CD8-positive, alpha-beta memory T cell (primary cell): ENCODE measurements at places on chromosomes 6 and 20.
A peak's percentile ranks its signal among the peaks of the same experiment; 100 is the strongest.

- DNase-seq = no peak
These were observed 12.1 kb downstream of the DEF6 start for GRCh38 chr6:35309611-35310264.

GRCh38 chr6:45265246-45265645 lies 62.9 kb upstream of the RUNX2 start:
- no peak for DNase-seq

DNA sequence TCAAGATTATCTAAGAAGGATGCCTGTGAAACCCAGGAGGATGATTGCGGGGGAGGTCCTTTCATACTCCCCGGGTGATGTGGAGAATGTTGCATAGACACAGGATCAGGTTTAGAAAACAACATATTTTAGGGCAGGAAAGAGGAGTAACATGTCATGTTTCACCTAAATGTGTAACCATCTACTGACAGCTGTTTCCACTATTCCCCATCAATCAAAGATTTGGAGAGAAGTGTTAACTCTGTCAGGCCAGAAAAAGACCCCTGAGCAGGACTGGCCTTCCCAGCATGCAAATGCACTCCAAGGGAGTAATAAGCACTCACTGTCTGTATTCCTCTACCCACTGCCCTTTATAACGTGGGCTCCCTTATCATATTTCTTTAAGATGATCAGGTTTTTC lies 148.0 kb upstream of the KCNK16 start:
- no peak for DNase-seq

GRCh38 chr6:32195652-32195901 lies 3.1 kb upstream of the GPSM3 start:
- DNase-seq = peak; percentile 100

GRCh38 chr20:22762576-22763256 lies 178.3 kb upstream of the FOXA2 start:
- DNase-seq = no peak

DNA sequence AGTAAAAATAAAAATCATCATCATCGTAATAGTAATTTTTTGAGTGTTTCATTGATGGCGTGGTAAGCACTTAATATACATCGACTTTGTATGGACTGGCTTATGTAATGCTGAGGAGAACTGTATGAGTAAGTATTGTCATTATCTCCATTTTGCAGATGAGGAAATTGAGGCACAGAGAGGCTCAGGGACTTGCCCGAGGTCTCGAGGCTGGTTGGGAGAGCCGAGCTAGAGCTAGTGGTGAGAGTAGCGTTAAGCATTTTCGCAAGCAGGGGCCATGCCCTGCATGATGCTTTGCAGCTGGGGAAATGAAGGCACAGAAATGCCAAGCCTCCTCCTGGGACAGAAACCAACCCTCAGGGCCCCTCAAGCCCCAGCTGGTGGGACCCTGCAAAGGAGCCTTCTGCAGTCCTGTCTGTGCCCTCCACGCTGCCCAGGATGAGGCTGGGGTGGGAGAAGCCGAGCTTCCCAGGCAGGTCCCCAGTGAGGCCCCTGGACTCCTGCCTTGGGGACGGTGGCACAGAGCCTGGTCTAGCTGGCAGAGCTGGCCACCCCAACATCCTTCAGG lies 31.1 kb upstream of the STX16 start:
- DNase-seq = no peak

DNA sequence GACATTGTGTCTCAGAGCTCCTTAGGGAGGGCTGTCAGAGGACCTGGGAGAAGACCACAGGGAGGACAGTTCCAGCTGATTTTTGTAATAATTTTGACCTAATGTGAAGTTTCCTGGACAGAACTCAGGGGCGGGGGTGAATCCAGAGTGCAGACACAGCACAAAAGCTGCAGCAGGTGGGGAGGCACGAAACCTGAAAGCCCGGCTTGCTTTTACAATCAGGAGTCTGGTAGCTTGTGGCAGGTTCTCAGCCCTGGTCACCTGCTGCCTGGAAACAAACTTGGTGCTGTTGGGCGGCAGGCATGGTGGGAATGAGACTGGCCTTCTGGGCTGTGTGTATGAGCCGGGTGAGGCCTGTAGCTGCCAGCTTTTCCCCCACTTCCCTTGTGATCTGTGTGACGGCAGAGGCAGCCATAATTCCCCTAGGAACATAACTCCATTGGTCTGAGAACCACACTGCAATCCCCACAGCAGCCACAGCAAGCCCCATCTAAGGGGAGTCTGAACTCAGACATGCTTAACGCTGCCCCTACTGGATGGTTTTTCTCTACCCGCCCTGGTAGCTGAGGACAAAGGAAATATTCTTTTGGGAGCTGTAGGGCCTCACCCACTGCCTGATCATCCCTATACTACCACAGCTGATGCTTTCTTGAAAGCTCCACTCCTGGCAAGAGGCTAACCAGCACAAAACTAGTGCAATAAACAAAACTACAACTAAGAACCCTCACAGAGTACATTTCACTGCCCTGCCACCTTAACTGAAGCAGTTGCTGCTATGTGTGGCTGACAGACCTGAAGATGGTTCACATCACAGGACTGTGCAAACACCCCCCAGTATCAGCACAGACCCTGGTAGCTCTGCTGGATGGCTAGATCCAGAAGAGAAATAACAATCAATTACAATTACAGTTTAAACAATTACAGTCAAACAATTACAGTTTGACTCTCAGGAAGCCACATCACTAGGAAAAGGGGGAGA lies 1055.1 kb upstream of the GJE1 start:
- no peak for DNase-seq

DNA sequence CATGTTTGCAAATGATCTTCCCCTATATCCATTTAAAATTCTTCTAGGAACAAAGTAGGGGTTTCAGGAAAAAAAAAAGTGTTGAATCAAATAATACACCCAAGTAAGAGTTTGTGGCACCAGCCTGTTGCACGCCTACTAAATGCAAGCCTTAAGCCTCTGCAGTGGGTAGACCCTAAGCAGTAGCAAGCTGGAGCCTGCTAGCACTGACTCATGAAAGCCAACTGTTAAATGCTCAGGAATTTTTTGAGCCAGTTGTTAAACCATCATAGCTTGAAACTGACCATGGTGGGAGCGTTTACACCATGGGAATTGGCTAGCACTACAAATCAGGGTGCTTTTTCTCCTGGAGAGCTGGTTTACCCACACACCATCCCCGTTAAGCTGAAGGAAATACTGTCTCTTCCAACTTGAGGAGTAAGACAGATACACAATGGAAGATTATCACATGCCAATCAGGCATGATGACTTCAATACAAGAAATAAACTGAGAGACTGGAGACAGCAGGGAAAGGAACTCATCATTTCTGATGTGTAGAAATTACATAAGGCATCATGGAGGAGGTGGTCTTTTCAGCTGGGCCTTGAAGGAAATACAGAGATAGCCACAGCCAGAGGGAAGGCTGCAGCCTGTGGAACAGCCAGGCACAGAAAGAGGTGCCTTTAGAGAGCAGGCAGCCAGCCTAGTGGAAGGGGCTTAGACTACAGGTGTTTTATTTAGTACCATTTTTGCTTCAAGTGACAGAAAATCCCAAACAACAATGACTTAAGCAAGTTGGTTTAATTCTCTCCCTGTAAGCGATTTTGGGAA lies 110.8 kb downstream of the SNX5 start:
- no peak for DNase-seq

GRCh38 chr20:49479785-49480184 lies 2.7 kb downstream of the KCNB1 start:
- no peak for DNase-seq

DNA sequence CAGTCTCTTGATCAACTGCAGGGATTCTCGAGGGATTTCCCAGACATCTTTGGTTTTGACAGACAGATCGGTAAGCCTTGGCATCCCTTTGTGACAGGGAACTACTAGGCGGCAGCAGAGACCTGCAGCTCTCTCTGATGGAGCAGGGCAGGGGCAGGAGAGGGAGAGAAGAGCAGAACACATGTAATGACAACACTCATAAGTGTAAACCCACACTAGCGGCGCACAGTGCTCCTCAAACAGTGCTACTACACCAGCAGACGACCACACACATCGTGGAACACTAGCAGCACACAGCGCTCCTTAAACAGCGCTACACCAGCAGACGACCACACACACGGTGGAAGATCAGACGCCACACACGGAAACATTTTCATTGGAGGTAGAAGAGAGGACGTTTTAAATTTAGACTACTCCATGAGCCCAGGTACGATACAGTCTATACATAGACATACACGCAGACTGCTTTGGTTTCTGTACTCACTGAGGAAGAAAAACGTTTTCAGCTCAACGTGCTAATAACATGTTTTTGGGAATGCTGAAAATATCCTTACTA lies 94.5 kb upstream of the TRAF3IP2 start:
- no peak for DNase-seq

GRCh38 chr20:40960521-40960956 lies 68.1 kb upstream of the TOP1 start:
- DNase-seq = no peak

DNA sequence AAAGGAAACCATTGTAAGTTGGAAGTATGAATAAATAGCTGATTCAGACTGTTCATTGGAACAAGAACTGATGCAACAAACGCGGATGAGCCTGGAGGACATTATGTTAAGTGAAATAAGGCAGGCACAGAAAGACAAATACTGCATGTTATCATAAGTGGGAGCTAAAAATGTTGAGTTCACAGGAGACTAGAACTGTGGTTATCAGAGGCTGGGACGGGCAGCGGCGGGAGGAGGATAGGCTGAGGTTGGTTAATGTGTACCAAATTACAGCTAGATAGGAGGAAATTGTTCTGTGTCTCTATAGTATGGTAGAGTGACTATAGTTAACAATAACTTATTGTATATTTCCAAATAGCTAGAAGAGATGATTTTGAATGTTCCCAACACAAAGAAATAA lies 40.8 kb downstream of the FAM229B start:
- DNase-seq = no peak

DNA sequence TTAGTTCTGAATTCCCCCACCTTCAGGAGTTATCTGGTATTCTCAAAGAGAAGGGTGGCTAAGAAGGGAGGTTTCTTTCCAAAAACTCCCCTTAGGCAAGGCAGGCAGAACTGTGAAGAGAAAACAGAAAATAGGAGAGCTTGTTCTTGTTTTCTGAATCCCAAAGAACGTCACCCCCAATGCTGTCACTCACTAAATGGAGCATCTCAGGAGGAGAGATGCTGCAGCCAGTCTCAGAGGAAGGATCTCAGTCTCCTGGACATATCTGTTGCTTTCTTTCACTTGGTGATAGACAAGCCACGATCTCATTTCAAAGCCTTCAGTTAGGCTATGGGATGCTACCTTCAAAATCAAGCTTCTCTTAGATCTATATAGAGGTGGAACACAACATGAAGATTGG lies 16.1 kb upstream of the MYB start:
- DNase-seq = no peak

DNA sequence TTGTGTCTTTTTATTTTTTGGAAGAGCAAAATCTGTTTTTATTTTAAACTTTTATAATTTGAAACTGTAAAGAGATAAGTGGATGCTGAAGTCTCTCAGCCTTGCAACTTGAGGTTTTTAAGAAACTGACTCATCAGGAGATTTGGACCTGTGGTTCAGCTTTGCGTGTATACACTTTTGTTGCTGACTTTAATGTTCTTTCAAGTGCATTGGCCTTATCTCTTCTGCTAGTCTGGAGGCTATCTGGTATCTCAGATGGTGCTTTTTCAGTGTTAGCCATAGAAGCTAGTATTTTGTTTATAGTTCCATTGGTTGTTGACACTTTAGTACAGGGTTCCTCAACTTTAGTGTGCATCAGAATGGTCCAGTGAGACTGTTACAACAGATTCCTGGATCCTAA lies 504.0 kb upstream of the SPTLC3 start:
- DNase-seq = no peak

DNA sequence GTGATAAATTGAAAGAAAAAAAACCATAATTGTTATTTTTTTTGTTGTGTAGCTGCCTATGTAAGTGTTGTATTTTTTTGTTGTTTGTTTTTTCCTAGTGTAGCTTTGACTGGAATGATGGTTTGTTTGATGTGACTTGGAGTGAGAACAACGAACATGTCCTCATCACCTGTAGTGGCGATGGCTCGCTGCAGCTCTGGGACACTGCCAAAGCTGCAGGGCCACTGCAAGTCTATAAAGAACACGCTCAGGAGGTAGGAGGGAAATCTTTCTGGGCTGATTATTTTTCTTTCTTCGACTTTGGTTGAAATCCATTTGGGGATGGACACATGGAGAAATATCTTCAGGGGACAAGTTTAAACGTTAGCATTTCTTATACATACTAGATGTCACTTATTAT lies 3.8 kb downstream of the PEX7 start:
- DNase-seq = no peak

GRCh38 chr6:151761851-151762250 lies 45.6 kb upstream of the ESR1 start:
- no peak for DNase-seq

DNA sequence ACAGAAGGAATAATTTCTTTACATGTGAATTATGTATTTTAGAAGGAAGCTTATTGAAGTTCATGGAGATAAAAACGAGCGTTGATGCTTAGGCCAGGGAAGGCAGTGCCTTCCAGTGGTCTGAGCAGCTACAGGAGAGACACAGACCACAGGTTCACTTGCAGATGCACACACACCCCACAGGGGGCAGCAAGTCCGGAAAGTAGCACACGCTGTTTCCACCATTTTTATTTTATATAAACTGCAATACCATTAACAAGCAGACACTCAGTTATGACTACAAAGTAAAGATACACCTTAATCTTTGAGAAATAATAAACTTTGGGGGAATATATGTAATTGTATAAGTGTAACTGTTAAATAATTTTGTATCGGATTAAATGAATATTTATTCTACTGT lies 13.5 kb upstream of the DACT2 start:
- no peak for DNase-seq
